ENCODE measurements at places on chromosomes 2 and 18.

DNA sequence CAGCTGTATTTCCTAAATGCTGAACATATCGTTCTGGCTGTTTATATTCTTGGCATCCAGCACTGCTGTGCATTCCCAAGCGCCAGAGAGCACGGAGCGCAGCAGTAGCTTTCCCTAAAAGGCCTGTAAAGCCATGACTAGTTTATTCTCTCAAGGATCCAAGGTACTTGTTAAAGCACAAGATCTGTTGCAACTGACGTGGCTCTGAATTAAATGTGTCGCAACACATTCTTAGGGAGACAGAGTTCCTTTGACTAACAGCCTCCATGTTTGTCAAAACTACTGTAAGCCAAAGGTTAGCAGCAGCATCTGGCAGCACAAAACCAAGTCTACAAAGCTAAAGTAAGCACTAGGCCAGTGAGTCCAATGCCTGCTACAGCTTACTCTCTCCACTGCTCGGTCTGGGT, 188.6 kb upstream of the FN1 start:
- no peak for DNase-seq

DNA sequence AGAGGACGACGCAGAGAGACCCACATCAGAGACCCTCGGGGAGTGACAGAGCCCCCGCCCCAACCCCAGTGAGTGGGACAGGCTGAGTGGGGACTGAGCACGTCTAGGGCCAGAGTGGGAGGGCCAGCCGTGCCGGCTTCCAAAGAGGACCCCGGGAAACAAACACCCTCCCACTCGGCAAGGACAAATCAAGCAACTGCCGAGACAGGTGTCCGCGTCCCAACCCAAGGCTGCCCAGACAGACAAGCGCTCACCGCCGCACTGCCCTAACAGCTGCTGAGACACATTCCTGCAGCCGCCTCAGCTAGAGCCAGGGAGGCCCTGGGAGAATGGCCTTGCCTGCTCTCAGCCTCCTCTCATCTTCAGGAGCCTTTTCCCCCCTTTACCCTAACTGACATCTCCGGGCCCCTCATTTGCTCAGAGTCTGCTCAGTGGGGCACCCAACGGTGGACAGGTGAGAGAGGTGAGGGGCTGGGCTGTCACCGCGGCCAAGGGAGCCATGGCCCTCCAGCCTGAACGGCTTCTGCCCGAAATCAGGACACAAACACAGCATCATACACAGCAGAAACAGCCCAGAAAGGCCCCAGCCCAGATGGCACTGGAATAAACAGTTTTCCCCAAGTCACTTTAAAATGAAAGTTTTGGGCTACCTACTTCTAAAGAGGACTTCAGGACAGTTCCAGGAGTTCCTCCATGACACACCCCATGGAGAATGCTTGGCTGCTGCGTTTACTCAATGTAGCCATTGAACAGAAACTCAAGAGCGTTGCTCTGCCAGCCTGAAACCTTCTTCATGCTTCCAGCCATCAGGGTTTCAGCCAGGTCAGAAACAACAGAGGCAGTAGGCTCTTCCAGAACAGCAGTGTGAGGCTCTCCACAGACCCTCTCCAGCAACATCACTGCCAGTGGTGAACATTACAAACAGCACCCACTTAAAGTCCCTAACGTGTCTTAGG, 23.6 kb downstream of the SLC66A2 start:
- no peak for DNase-seq

- DNase-seq: no peak
These were observed 33.0 kb downstream of the ADI1 start for GRCh38 chr2:3486047-3487027.

GRCh38 chr2:62738981-62739936, 33.7 kb downstream of the EHBP1 start:
- DNase-seq: no peak

DNA sequence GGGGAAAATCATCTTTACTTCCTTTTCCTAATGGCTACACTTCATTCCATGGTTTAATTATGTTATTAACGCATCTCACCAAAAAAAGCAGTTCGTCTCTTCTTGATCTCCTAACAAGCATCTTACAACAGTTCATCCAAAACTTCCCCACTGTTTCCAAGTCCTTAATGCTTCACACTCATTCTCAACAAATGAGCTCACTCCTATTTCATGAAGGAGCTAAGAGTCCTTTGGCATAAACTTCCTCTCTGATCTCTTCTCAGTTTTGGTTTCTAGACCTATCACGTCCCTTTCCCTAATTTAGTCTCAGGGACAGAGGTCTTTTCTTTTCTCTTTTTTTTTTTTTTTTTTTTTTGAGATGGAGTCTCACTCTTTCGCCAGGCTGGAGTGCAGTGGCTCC, 205.9 kb upstream of the SLC39A10 start:
- no peak for DNase-seq

DNA sequence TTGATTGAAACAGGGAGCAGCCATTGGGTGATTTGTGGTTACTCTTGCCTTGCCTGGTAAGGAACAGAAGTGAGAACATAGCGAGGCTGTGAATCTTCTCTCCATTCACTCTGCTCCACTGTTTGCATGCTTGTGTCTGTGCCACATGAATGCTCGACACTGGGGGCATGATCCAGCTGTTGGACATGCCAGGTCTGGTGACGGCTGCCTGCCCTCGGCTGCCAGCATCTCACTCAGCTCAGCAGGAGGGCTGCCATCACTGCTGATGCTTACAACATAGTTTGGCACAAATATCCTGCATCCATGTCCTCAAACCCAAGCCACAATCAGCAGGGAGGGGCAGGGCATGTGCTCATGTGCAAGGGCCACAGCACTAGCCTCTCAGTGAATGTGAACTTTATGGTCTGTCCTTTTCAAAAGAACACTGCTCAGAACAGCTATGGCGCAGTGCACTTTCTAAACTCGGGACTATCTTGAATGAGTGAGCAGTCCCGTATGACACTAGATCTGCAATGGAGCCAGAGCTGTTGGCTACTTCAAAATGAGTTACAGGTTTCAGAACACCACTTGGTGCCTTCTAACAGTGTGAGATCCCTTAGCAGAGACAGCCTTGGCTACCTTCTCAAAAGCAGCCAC, 126.3 kb downstream of the NRP2 start:
- DNase-seq: no peak

DNA sequence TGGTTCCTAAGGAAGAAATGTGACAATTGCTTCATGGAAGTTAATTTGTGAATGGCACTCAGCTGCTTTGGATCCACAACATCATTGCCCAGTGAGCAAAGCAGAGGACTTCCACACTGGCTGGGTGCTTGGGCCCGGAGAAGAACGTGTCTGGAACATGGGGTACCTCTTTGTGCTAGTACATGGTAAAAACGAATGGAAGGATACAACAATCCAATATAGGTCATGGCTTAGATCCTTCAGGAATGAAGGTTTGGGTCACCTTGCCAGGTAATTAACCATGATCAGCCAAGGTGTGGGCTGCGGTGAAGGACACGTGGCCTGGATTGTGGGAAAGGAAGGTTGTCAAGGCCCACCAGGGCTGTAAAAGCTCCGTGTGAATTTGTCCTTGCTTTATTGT, 245.9 kb upstream of the HS6ST1 start:
- no peak for DNase-seq

DNA sequence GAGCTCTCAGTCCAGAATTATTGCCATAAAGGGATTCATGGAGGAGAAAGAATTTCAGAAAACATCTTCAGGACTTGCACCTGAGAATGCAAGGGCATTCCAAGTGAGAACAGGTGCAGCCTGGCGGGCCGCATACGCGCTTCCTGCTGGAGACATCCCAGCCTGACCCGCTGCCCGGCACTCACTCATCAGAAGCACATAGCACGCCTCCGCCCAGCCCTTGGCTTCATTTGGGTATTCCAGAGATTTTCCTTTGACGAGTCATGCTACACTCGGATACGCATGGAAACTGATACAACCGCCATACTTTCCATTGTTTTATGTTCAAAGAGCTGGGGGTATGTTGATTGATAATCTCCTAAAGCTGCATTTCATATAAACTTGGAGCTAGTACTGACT, 228.0 kb upstream of the ID2 start:
- no peak for DNase-seq

DNA sequence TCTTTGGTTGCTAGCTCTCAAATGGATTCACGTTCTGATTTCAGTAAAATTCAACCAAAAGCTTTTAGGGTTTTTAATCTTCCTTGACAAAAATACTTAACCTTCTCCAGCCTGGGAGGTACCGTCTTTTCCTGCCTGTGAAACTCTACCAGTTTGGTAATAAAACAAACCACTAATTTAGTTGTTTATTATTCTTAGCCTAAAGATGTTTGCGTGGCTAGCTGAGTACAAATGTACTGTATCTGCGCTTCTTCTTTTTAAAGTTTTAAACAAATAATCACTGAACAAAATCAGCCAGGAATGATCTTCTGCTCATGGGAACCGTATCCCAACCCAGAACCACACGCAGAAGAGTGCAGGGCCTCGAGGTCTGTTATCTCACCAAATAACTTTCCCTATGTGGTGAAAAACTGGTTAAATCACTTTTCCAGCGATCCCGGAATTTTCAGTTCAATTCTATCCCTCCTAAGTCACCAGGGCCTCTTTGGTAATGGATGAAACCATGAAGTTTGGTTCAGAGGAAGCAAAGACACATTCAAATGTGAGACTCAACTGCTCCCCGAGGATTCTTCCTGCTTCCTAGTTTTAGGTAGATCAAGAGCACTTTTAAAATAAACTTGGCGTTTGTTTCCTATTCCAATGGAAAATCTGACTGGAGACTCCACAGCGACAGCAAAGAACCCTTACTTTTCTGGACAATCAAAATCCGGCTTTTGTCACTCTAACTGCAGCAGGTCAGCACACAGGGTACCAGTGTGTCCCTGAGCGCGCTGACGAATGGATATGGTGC, 36.1 kb downstream of the BCL2 start:
- DNase-seq: no peak

DNA sequence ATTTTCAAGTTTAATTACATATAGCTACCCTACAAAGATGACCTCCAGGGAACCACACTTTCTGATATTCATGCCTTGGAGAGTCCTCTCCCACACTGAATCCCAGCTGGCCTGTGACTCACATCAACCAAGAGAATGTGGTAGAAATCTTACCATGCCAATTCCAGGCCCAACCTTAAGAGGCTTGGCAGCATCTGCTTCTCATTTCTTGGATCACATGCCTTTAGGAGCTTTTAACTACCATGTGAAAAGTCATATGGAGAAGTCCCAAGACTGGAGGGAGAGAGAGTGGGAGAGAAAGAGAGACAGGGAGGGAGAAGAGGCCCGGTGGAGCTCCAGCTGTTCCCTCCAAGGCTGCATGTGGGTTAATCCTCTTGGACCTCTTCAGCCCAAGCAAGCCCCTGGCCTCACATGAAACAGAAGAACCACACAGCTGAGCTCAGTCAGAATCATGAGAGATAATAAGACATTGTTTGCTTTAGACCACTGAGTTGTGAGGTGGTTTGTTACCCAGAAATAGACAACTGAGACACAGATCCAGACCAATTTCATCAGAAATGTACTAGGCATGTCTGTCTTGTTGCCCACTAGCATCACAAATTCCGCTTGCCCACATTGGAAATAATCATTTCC, 190.7 kb downstream of the MTCL1 start:
- DNase-seq: no peak

- peak; percentile 83 for DNase-seq
These were observed at the start of gene HMSD for GRCh38 chr18:63949068-63949737. Gene HMSD (plus strand): TSS chr18:63949301. CDS start chr18:63953456, 4,155 bp downstream.

GRCh38 chr2:226773291-226773690, 26.3 kb downstream of the IRS1 start:
- no peak for DNase-seq

- DNase-seq: no peak
These were observed 71.2 kb upstream of the STPG4 start for GRCh38 chr2:47226132-47226922.

DNA sequence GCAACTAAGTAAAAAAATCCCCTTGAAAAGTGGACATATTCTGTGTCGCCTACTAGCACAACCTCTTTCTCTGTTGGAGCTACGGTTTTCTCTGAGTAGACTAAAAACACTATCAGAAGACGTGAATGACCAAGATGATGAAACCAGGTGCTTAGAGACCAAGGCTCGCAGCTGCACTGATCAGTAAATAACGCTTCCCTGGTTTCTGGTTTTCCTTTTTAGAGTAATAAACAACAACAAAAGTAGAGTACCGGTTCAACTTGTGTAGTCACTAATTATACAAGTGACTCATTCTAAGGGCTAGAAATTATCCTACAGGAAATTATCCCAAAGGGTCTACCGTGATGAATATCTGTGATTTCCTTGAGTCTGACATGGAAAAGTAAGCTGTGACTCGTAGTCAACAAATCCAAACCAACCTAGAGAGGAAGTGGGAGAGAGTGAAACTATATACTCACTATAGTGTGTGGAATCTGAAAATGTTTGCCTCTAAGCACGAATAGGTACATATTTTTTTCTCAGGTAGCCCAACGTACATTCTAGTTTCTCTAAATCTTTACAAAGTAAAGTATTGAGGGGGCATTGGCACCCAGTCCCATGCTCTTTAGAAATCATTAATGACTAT, 17.8 kb downstream of the RASGRP3 start:
- DNase-seq: peak; percentile 37

GRCh38 chr2:20596973-20597859, 53.7 kb downstream of the HS1BP3 start:
- no peak for DNase-seq

DNA sequence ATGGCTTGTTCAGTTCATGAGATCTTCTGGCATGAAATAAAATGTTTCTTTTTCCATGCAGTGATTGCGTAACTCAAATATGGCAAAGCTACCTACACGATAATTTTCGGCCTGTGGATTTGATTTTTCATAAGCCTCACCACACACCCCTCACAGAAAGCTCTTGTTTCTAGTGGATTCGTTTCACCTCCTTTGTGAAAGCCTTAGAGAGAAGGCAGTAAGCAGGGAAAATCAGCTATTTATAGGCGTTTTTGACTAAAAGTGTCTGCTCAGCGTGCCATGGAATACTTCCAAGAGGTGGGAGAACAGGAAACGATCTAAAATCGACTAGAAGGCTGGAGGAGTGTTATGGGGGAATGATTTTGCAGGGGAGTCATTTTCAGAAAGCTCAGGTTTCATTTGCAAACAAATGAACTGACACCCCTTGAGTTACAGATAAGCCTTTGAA, 417.9 kb downstream of the TGIF1 start:
- no peak for DNase-seq

GRCh38 chr2:191657977-191658376, 20.0 kb upstream of the NABP1 start:
- no peak for DNase-seq

- no peak for DNase-seq
These were observed 13.4 kb upstream of the HRH4 start for GRCh38 chr18:24446953-24447538.

GRCh38 chr18:52569492-52569891, 229.5 kb downstream of the DCC start:
- DNase-seq: no peak

DNA sequence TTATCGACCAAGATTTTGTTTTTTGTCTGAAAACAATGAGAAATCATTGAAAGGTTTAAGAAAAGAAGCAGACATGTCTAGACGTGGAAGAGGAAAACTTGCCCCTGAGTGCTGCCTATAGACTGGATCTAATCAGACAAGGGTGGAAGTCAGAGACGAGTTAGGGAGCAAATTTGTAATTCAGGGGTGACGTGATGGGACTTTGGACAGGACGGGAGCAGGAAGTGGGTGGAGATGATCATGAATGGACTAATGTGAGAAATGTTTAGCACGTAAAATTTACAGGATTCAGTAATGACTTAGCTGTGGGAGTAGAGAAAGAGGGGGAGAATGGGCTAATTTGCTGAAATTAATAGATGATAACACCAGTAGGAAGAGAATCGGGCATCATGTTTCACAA, 117.0 kb upstream of the EPHA4 start:
- no peak for DNase-seq

GRCh38 chr2:96554293-96555145, 18.0 kb downstream of the ARID5A start:
- peak; percentile 87 for DNase-seq
